ENCODE measurements at places on chromosomes 6 and 20.

DNA sequence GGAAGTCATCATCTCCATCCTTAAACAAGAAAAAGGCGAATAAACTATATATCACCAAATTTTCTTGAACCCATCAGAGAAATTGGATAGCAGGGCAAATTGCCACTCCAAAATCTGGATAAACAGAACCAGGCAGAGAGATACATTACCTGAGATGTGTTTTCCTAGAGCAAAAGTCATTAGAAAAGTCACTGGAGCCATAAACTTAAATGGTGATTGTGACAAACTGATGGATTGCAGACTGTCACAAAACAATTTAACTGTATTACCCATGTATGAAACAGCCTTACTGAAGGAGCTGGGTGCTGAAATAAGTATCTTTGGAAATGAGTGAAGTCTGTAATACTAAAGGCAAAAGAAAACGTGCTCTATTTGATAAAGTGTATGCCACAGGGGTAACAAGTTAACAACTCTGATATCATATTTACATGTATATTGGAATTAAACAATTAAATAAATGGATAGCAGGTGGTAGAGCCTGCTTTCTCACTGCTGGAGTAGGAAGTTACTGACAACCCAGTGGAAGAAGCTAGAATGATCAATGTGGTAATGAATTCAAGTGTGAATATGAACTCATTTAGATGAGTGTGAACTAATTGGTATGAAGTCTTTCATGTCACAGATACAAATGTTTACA is 186.9 kb downstream of the LMBRD1 start:
- DNase-seq: no peak

DNA sequence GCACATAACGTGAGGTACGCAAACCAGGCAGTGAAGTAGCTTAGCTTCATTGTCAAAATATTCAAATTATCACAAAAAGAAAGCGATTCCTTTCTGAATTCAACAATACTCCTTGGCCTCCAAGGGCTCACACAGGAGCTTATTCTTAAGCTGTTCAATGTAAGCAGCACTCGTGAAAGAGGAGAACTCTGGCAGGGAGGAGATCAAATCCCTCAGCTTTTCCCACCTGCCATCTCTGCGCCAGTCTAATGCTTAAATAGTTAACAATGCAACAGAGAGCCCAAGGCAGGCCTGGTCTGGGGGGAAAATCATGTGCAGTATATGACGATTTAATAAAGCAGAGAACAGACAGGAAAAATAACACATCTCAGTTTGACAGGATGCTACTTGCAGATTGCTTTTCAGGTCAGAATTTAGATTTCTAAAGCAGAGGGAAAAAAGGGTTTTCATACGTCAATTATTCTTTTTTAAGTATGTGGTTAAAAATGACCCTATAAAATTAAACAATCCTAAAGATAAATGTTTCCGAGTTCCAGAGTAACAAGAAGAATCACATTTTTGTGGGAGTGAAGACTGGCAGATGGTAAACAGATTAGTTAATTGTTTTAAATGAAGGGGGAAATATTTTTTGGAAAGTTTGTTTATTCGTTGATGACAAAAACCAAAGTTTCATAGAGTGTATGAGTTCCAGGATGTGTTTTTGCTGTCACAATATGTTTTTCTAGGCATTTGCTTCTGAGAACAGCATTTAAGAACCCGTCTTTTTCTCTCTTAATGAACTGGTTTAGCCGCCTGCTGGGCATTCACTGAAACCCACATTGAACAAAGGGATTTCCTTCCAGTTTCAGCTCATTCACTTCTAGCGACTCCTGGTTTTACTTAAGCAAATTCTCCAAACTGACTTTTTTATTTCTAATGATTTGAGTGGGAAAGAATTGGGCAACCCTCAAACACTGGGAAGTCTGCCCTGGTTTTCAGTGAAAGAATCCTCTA is 45.9 kb downstream of the PLAGL1 start:
- DNase-seq: no peak

DNA sequence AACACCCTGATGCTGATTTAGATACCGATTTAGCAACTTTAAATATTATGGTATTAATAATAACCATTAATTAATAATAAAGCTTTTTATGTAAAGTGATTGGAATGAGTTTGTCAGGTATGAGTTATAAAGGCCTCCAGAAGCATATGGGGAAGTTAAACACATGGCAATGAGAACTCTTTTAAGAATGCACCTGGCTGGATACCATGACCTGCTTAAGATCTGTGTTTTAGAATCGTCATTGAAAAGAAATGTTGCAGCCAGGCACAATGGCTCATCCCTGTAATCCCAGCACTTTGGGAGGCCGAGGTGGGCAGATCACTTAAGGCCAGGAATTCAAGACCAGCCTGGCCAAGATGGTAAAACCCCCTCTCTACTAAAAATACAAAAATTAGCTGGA is 197.5 kb downstream of the SOX4 start:
- no peak for DNase-seq

- DNase-seq: no peak
Observed at GRCh38 chr20:24018796-24019195, 30.2 kb upstream of the GGTLC1 start.

- DNase-seq: no peak
Observed at GRCh38 chr6:28220257-28221133, 4.6 kb upstream of the ZSCAN9 start.

- no peak for DNase-seq
Observed at GRCh38 chr20:3000852-3001523, 42.4 kb upstream of the GNRH2 start.

- DNase-seq: no peak
Observed at GRCh38 chr6:54515013-54515412, 206.8 kb downstream of the TINAG start.

- no peak for DNase-seq
Observed at GRCh38 chr6:158150701-158151100, 17.4 kb downstream of the SERAC1 start.

DNA sequence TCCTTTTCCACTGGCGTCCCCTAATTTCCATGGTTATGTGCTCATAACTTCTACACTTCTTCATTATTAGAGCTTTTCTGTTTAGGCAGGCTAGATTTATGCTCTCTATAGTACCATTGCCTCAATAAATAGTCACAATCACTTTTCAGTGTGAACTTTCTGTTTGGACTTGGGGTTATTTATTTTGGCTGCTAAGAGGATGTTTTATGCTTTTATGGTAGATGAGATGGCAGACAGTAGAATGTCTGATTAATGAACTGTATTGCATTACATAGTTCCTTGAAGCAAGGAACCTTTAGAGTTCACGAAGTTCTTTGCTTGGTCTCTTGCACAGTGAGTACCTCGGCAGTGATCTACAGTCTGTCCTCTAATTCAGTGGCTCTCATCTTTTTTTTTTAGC is 6.9 kb downstream of the DNAH8 start:
- DNase-seq: no peak

GRCh38 chr6:130223508-130223907 is 757 bp upstream of the SAMD3 start:
- DNase-seq: no peak

DNA sequence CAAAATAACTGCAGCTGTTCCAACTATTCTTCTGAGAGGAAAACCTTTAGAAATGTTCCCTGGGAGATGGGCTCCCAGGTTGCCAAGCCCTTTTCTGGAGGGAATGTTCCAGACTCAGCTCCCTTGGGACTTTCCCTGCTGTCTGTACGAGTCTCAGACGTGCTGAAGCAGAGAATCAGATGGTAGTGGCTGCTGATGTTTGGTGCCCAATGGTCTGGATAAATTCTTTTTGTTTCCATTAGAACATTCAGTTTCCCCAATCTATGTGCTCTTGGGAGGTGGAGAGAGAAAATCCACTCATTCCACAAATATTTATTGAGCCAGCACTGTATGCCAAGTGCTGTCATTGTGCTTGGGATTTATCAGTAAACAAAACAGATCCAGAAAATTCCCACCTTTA is 40.0 kb downstream of the SNHG17 start:
- DNase-seq: no peak

- no peak for DNase-seq
Observed at GRCh38 chr6:77425671-77426070, 37.6 kb downstream of the HTR1B start.

GRCh38 chr6:27894839-27895762 is 17.1 kb downstream of the OR2B2 start:
- no peak for DNase-seq

- DNase-seq: no peak
Observed at GRCh38 chr20:21712443-21713059, 7.1 kb downstream of the PAX1 start.

- no peak for DNase-seq
Observed at GRCh38 chr6:158575550-158575949, 15.7 kb downstream of the TMEM181 start.
